ENCODE measurements at places on chromosomes 11 and 22.
A peak's percentile ranks its signal among the peaks of the same experiment; 100 is the strongest.

- no peak for ATAC-seq
Measured at GRCh38 chr11:15141381-15141780, 26.7 kb downstream of the INSC start.

GRCh38 chr11:111423250-111423615 lies 44.2 kb upstream of the POU2AF1 start:
- ATAC-seq = no peak

- ATAC-seq = peak; percentile 25
Measured at GRCh38 chr11:123062892-123063825, 1.2 kb upstream of the HSPA8 start.

DNA sequence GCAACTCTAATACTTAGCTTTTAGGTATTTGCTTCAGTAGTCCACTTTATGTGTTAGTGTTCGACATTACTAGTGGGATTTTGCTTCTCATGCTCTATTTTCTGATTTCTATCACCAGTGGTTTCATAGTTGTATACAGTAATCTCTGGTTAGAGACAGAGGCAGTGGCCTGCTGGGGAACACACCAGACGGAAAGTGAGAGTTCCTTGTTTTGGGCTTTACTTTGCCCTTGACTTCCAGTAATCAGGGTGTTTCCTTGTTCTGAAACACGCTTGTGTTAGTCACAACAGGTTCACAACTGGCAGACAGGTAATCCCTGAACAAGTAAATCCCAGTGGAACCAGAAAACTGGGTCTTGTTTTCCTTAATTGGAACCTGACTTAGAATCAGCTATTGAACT lies 56.0 kb downstream of the PACS1 start:
- peak; percentile 68 for ATAC-seq

GRCh38 chr22:20180640-20181039 lies 29.8 kb upstream of the CCDC188 start:
- ATAC-seq = peak; percentile 22

DNA sequence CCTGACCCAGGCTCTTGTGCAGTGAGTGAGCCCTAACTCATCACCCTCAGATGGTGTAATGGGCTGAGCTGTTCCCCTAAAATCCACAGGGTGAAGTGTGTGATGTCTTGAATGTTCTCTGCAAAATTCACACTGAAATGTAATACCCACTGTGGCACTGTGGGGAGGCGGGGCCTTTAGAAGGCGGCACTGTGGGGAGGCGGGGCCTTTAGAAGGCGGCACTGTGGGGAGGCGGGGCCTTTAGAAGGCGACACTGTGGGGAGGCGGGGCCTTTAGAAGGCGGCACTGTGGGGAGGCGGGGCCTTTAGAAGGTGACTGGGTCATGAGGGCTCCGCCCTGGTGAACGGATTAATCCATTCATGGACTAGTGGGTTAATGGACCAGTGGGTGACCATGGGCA lies 33.0 kb downstream of the CHID1 start:
- no peak for ATAC-seq

DNA sequence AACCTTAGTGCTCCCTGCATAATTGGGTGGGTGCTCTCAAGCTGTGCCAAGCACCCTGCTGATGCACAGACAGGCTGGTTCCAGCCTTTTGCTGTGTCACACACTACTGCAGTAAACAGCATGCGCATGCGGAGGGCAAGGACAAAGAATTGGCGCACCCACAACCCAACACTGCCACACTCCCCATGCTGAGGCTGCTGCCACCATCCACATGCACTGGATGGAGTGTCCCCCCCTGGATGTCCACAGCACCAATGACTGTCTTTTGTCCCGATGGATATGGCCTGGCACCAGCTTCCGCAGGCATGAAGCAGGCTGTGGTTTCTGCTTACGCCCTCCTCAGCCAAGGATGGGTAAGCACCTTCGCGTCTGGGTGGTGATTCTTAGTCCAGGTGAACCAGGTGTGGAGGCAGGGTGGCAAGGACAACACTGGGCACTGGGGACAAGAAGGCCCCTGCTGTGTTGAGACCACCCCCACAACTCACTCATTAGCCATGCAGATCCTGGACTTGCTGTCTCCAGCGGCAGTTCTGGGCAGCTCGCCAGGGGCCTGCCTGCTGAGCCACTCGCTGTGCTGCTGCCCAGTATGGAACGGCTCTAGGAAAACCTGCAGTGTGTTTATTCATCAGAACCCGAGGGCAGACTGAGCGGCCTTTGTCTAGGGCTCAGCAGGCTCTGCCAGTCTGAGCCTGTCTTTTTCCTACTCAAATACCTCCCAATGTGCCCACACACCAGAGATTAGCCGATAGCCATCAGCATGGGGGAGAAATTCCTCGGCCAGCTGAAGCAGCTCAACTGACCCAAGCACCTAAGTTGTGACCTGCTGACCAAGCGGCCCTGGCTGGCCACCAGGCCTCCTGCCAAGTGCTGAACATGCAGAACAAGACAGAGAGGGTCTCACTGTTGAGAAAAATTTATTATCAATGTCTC lies 8.2 kb upstream of the NAP1L4 start:
- ATAC-seq = no peak

- no peak for ATAC-seq
Measured at GRCh38 chr11:1006762-1007161, 29.8 kb downstream of the MUC6 start.

DNA sequence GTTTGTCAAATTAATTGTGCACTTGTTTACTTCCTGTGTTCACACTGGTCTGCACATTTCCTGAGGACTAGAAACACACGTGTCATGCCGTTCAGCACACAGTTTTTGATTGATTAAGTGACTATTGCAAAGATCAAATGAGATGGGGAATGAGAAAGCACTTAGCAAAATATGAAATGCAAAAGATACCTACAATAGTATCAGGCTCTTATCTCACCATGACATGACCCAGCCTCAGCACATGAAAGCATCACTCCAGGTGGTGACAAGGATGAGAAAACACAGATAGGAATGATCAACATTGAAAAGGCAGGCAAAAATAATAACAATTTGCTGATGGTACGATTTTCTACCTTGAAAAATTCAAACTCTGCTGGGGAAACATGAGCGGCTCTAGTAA lies 42.1 kb upstream of the TP53I11 start:
- no peak for ATAC-seq

GRCh38 chr11:120750647-120751549 lies 239.3 kb downstream of the GRIK4 start:
- ATAC-seq = no peak

- no peak for ATAC-seq
Measured at GRCh38 chr22:47773635-47774034, 1011.2 kb downstream of the TBC1D22A start.

DNA sequence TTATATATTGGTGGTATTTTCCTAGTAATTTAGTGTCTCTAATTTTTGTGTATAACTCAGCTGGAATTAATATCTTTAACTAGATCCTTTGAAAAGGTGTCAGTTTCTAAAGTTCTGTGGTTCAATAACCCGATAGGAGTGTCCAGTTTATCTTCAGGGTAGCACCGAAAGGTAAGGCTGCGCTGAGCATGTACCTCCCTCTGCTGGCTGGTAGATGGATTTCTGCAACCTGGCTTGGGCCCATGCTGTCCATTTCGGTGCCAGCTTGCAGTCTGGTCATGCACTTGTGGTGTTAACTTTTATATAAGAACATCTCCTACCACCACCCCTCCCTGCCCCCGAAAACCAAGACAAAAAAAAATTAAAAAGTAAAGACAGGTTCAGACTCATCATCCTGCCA lies 24.7 kb downstream of the EXT2 start:
- no peak for ATAC-seq

DNA sequence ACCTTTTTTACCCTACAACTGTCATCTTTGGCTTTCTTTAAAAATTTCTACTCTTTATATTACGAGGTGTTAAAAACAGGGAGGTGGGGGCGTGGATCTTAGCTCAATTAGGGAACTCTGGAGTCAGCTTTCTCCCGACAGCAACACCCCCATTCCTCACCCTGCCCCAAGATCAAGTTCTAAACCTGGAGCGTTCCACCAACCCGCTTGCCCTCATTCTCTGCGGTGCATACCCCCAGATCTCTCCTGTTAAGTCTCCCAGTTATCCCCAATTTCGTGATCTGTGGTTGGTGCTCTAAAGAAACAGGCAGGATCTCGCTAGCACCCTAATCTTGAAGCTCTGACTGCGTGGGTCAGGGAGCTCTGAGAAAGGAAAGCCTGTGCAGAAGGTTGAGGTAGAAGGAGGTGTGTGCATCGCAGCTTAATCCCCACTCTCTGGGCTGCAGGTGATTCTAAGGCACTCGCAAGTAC lies 177.3 kb upstream of the NTM start:
- no peak for ATAC-seq

- no peak for ATAC-seq
Measured at GRCh38 chr22:26327306-26327705, 101.8 kb upstream of the ASPHD2 start.

GRCh38 chr11:117945047-117945810 lies 16.0 kb upstream of the TMPRSS13 start:
- ATAC-seq = no peak

- peak; percentile 79 for ATAC-seq
Measured at GRCh38 chr11:8532475-8532874, 61.6 kb downstream of the STK33 start.

- ATAC-seq = peak; percentile 22
Measured at GRCh38 chr11:73048446-73048845, 93.7 kb downstream of the FCHSD2 start.

- peak; percentile 65 for ATAC-seq
Measured at GRCh38 chr22:27212617-27213177, 555.3 kb downstream of the MIAT start.

DNA sequence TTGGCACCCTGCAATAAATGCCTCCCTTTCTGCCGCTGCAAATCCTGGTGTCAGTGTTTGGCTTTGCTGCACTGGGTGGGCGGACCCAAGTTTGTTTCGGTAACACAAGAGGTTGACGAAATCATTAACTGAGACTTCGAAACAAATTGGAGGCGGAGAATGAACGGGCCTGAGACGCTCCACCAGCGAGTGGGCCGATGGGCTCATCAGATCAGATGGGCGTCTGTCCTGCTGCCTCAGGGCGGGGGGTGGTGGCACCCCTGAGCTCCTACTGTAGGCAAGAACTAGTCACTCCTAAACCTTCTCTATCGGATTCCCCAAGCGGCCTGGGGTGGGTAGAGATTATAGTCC lies 918 bp upstream of the CAPN5 start:
- no peak for ATAC-seq

GRCh38 chr11:82810326-82810725 lies 76.7 kb upstream of the FAM181B start:
- no peak for ATAC-seq

DNA sequence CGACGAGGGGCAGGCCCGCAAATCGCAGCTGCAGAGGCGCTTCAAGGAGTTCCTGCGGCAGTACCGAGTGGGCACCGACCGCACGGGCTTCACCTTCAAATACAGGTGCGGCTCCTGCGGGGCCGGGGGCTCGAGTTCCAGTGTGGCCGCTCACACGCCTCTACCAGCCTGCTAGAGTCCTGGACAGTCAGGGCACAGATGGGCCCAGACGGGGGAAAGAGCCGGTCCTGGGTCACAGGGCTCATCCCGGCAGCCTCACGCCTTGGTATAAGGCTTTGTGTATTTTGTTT lies 506 bp downstream of the MCM5 start:
- peak; percentile 6 for ATAC-seq

- no peak for ATAC-seq
Measured at GRCh38 chr11:134272381-134273316, 3.5 kb upstream of the GLB1L3 start.

- ATAC-seq = no peak
Measured at GRCh38 chr22:20853236-20853660, 5.4 kb downstream of the PI4KA start.

DNA sequence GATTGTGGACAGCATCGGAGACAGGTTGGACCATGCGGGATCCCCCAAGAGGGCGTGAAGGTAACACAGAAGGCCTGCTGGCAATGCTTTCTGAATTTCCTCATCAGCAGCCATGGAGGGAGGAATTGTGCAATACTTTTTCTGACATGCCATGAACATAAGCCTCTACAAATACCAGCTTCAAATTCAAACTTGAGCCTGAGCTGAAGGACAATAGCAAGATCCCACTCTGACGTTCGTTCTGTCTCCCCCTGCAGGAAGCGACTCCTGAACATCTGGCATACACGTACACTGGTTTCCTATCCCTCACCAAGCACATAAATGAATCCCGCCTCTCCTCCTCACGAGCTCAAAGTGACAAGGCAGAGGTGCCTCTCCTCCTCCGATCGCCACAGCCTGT lies 312.2 kb downstream of the BRD1 start:
- no peak for ATAC-seq

- ATAC-seq = no peak
Measured at GRCh38 chr11:121456151-121456550, 3.4 kb upstream of the SORL1-AS1 start.

GRCh38 chr11:125941619-125942611 lies 3.9 kb upstream of the VSIG10L2 start:
- no peak for ATAC-seq

GRCh38 chr11:66109294-66109693 lies 39.2 kb downstream of the PACS1 start:
- ATAC-seq = no peak

DNA sequence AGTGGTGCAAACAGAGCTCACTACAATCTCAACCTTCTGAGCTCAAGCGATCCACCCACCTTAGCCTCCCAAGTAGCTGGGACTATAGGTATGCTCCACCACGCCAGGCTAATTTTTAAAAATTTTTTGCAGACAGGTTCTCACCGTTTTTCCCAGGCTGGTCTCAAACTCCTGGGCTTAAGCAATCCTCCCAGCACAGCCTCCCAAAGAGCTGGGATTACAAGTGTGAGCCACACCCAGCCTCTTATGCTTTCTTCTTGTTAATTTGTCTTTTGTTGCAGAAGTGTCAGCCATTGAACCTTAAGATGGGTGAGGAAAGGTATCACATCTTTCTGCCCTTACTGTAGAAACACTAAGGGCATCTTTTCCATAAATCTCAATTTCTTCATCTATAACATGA lies 34.9 kb downstream of the DENND5A start:
- no peak for ATAC-seq

DNA sequence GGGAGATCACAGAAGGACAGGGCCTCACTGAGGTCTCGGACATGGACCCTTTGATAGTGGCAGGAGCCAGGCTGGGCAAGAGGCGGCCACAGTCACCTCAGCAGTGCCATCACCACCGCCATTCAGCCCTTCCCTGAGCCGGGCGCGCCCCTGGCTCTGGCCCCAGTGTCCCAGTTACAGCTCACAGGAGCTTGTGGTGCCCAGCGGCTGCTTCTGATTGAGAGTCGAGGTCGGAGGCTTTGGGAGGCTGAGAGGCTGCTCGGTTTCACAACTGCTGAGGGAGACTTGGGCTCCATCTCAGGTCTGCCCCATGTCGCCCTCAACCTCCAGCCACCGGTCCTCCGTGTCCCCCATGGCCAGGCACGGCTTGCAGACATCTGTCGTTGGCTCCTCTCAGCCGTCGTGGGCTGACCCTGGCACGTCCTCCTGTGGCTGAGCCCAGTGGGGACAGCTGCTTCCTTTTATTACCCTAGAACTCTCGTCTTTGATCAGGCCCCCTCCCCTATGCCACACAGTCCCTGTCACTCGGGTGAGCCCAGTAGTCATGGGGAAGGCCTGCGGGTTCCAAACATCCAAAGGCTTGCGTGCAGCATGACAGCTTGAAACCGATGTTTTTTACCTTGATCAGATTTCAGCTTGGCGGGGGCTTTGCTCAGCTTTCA lies 28.4 kb upstream of the PPP6R3 start:
- ATAC-seq = no peak

Measured in stimulated activated memory B cell treated with anti-CD40 and anti-IgM and Interleukin-4, amounts not matched to agents 10 μg/mL and 1 μg/mL and 100 μg/mL, for 72 hours (primary cell).